ENCODE measurements at places on chromosomes 6 and 20. TPM values are rescaled to one million over a fixed set of nuclear protein-coding genes. Genes with fewer than 3 reads are reported as not detected.
A peak's percentile ranks its signal among the peaks of the same experiment; 100 is the strongest.

DNA sequence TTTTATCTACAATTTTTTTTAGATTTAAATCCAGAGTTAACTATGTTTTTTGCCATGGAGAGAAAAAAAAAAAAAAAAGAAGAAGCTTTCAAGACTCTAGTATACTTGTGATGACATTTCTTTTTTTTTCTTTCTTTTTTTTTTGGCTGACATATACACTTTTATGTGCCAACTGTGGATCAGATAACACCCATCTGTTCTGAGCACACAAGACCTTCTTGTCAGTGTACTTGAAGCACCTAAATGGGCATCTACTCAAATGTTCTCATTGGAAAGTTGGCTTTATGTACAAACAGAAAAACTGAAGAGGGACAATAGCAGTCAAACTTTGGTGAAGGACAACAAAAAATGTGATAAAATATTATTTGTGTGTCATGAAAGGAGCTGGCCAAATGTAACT lies 904.5 kb downstream of the GRIK2 start:
- DNase-seq: no peak

DNA sequence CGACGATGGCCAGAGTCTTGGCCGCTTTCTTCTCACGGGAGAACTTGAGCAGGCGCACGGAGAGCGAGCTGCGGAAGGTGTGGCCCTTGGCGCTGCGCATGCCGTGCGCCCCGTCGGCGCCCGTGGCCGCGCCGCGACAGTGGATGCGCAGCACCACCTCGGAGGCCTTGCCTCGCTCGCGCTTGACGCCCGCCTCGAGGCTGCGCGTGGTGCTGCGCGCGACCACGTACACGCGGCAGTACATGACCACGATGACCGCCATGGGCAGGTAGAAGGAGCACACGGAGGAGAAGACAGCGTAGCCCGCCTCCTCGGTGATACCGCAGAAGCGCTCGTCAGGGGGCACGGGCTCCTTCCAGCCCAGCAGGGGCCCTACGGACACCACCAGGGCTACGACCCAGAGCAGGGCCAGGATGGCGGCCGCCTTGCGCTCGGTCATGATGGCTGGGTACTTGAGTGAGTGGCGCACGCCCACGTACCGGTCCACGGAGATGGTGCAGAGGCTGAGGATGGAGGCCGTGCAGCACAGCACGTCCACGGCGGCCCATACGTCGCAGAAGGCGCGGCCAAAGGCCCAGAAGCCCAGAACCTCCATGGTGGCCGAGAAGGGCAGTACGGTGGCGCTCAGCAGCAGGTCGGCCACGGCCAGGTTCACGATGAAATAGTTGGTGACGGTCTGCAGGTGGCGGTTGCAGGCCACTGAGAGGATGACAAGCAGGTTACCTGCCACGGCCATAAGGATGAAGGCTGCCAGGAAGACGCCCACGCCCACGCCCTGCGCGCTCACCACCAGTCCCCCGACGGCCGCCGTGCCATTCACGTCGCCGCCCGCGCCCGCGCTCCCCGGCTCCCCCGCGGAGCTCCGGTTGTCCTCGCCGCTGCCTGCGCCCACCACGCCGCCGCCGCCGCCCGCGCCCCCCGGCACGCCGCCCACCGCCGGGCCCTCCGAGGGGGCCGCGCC lies 232.8 kb upstream of the RNF24 start:
- DNase-seq: no peak

DNA sequence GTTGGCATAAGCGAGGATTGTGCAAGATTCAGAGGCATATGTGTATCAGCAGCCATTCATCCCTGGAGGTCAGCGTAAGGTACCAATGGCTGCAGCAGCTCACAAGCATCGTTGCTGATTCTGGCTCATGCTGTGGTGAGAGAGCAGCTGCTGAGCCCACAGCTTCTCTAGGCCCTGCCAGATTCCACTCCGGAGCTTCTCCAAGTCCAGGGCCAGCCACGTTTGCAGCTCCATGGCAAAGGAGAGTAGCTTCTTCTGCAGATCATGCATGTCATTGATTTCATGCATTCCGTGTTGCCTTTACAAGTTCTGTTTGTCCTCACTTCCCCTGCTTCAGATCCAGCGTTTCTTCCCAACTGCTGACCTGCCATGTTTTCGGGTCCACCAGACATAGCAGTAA lies 474.8 kb upstream of the ID4 start:
- no peak for DNase-seq

DNA sequence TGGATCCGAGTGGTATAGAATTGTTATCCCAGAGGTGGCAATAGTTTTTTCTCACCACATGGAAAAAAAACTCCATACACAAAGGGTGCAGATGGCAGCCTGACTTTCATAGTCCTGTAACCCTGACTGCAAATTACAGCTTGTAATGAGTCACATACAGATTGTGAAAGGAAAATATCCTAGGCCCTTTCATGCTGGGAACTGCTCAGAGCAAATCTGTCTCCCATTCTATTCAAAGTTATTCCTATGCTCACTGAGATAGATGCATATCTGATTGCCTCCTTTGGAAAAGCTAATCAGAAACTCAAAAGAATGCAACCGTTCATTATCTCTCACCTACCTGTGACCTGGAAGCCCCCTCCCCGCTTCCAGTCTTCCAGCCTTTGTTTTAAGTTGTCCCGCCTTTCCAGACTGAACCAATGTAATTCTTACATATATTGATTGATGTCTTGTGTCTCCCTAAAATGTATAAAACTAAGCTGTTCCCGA lies 108.7 kb upstream of the MAP3K4 start:
- no peak for DNase-seq

GRCh38 chr6:105308840-105309239 lies 94.0 kb downstream of the PREP start:
- DNase-seq: no peak

GRCh38 chr20:12203399-12203798 lies 285.7 kb downstream of the BTBD3 start:
- DNase-seq: no peak

DNA sequence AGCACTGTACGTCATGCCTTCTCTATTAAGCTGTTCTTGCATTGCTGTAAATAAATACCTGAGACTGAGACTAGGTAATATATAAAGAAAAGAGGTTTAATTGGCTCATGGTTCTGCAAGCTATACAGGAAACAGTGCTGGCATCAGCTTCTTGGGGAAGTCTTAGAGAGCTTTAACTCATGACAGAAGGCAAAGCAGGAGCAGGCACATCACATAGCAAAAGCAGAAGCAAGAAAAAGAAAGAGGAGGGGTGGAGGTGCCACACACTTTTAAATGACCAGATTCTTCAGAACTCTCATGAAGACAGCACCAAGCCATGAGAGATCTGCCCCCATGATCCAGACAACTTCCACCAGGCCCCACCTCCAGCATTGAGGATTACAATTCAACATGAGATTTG lies 30.1 kb downstream of the CYB5R4 start:
- no peak for DNase-seq

DNA sequence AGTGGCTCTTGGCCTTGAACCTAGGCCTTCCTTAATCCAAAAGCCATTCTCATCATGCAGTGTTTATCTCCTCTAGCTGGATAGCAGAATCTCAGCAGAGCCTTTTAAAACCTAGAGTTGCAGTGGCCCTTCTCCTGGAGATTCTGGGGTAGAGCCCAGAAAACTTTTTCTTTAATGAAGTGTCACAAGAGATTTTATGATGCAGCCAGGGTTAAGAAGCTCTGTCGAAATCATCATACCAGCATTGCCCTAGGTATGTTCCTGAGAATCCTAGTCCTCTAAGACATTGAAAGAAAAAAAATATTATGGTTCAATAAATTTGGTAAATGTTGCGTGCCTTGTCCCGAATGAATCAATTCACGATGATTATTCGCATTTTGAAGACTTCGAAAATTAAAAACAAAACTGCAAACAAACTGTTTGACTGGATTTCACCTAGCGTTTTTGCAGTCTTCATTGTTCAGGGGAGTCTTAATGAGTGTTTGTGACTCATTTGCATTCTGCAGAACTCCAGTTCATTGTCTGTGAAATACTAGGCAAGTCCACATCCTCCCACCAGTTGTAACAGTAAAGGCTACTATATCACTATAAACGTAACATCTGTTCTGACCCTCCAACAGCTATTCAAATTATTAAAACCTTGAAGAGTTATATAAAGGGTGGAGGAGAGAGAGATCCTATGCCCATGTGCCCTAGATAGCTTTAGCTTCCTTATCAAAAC lies 198.6 kb downstream of the UST start:
- DNase-seq: no peak

GRCh38 chr20:54208548-54209176 lies 775 bp downstream of the PFDN4 start:
- peak; percentile 21 for DNase-seq

GRCh38 chr6:106513808-106514582 lies 115.3 kb downstream of the RTN4IP1 start:
- DNase-seq: no peak

DNA sequence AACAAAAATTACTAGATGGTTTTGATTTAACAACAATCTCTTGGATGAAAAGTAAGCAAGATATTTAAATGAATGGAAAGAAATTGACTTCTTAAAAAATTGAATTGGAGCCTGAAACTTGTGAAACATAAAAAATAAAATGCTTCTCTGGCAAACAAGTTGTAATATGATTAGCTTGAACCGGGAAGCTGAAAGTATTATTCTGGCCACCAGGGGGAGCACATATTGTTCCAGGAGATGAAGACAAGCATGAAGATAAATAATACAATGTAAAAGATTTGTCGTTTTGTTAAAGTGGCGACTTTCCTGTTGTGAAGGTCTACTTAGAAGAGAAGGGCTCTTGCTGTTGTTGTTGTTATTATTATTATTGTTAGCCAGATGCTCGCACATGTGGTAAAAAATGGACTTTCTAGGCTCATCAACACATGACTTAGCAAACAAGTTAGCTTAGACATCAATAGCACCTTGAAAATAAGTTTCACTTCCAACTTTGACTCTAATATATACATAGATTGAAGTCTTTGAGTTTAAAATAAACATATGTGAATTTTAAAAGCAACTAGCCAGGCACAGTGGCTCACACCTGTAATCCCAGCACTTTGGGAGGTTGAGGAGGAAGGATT lies 14.2 kb downstream of the PAX1 start:
- DNase-seq: peak; percentile 62

DNA sequence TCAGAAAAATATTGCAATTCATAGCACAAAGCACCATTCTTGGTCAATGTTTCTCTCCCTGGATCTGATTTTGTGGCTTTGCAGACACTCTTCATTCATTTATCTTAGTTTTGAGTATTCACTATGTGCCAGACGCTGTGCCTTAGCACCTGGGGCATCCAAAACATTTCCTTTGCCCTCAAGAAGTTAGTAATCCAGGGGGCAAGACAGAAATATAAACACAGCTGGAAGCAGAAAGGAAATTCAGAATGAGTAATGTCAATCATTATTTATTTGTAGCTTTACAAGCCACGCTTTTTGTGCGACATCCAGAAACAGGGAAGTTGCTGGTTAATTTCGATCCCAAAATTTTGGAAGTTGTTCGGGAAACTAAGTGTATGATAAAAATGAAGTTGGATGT lies 71.4 kb downstream of the DNAH8 start:
- no peak for DNase-seq

GRCh38 chr6:88636871-88637270 lies 326.5 kb downstream of the RNGTT start:
- DNase-seq: no peak

DNA sequence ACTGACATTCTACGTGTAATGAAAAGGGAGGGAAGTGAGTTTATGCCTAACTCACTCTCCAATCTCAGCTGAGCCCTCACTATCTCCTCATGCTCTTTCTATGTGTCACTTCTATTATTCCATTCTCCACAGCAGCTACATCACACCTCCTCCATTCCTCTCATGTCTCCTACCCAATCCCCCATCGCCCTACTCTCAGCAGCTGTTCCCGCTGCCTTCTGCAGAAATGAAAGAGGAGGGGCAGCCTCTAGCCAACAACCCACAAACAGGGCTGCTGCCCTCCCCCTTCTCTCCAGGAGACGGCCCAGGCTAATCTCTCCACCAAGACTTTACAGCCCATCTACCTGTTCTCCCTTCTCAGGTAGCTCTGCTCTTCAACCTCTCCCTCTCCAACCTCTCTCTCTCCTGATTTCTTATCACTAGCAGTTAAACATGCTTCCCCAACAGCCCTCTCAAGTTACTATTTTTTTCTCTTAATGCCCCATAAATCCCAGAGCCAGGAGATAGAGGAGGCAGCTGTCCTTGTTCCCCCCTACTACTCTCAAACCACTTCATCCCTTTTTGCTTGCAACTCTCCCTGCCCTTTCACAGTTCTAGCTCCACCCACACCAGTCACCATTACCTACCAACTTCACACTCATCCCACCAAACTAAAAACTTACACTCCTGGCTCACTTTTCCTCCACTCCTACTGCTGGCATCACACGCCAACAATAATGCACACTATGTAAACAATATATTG lies 136.5 kb downstream of the BTBD9 start:
- DNase-seq: no peak

DNA sequence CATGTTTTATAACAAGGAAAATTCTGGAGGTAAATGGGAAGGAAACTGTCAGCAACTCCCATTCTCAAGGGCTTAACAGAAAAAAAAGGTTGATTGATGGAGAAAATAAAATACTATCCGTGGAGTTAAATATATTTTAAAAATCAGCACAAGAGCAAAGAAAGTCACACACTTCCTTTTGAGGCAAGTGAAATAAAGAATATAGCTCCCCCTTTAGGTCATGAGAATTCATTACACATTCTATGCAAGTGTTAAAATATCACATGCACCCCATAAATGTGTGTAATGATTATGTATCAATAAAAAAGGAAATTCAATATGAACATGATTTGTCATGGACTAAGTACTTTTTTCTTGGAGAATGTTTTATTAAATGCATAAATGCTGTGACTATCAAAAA lies 349.2 kb downstream of the TPBG start:
- DNase-seq: no peak

- no peak for DNase-seq
These were observed 1.1 kb downstream of the AIG1 start for GRCh38 chr6:143061597-143062385.

GRCh38 chr6:106110164-106110826 lies 24.2 kb downstream of the PRDM1 start:
- DNase-seq: no peak

DNA sequence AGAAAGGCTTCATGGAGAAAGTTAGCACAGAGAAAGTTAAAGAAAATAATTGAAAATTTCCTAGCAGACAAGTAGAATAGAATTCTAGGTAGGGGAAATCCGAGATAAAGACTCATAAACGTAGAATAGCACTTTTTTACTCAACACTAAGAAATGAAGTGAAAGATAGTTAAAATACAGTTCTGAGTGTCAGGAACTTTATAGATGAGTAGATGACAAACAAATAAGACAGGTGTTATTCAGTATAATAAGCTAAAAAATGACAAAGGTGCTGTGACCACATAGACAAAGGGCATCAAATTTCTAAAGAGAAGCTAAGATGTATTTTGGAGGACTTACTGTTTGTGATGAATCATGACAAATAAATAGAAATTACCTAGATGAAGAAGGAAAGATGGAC lies 12.9 kb downstream of the FKBP1C start:
- no peak for DNase-seq

The METTL24 gene
- polyA plus RNA-seq: 15.5 TPM

The MATN4 gene
- polyA plus RNA-seq: 0.17 TPM

The PLEKHG1 gene
- polyA plus RNA-seq: 34.1 TPM

The SLC17A2 gene
- polyA plus RNA-seq: 0.58 TPM

The SALL4 gene
- 4.9 TPM for polyA plus RNA-seq

The C6orf47 gene
- polyA plus RNA-seq: 20.4 TPM

The CDH22 gene
- polyA plus RNA-seq: not detected

The TBX18 gene
- polyA plus RNA-seq: 8.7 TPM

The LPA gene
- polyA plus RNA-seq: 0.28 TPM

Data from right renal cortex interstitium (tissue), 3 donors.